Amniotic stem cell (primary cell): ENCODE measurements at places on chromosomes 4 and X.

GRCh38 chr4:170672381-170672965 is 582.7 kb upstream of the AADAT start:
- peak; percentile 27 for DNase-seq

GRCh38 chr4:150205016-150205415 is 126.8 kb downstream of the DCLK2 start:
- no peak for DNase-seq

DNA sequence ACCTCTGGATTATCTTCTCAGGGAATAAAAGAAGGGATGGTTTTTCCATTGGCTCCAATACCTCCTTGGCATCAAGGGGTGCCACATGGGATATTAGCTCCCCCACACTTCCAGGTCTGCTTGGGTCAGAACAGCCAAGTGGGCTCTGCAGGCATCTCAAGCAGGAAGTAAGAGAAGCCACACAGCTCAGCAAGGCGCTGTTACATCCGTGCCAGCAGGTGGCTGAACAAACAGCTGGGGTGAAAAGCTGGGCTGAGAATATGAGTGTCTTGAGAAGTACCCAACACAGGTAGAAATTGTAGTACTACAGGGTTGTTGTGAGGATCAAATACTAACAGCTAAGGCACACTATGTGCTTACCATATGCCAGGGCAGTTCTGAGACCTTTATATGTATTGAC is 76.7 kb upstream of the TMEM150C start:
- no peak for DNase-seq

- DNase-seq = no peak
These were observed 5.6 kb upstream of the TEC start for GRCh38 chr4:48275247-48275646.

GRCh38 chr4:119735165-119735651 is 106.6 kb upstream of the PDE5A start:
- peak; percentile 84 for DNase-seq

DNA sequence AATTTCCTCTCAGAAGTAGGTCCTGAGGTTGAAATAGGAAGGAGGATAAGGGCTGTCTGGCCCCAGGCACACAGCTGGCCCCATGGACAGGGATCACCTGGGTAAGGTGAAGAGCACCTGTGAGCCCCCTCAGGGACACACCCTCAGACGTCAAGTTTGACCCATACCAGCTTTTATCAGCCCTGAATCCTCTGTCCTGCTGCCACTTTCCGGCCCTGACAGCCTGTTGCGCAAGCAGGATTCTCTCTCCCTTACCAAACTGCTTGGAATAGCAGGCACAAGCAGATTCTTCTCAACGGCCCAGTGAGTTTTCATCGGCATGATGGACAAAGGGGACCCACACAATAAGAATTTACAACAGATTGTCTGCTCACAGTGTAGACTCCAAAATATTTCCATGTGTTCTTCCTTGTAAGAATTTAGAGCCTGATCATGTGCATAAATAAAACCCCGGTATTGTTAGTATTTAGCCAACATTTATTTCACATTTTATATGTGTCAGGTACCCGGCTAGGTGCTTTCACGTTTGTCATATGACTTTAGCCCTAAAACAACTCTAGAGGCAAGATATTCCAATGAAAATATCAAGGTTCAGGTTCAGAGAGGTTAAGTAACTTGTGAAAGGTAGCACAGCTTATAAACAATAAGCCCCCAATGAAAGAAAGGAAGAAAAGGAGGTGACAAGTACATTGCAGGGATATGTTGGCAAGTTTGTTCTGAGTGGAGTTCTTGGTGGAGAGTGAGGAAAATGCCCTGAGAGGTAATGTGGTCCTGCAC is 107.2 kb upstream of the KIT start:
- peak; percentile 22 for DNase-seq

DNA sequence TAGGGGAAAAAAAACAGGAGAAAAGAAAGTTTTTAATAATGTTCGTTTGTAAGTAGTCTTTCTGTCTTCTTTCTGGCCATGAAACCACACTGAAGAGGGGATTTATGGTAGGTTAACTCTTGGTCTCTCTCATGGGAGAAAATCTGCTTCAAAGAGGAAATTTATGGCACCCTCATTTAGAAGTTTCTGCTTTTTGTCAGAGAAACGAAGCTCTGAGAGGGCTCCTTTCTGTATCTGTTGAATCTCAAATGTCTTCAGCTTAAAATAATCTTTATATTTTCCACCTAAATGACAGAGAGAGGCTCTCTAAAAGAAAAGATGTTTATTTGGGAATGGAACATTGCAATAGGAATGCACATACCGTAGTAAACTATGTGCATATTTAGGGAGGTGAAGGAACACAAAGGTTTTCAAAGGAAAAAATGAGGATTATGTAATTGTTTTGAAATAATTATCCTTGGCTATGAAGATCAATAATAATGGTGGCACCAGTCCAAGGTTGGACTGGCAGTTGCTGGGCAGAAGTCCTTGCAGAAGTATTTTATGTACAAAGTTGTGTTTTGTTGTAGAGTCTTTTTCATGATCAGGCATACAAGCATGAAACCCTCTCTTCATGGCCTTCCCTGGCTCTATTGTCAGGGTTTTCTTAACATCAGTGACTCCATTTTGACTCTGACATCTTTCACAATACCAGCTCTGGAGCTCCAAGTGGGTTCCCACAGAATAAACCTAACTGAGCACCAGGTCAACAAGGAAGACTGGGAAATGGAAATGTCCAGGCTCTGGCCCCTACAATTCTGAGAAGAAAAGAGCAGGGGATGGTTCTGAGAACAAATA is 53.0 kb upstream of the HPSE start:
- DNase-seq = no peak

GRCh38 chr4:106473515-106473914 is 104.9 kb upstream of the GIMD1 start:
- no peak for DNase-seq

DNA sequence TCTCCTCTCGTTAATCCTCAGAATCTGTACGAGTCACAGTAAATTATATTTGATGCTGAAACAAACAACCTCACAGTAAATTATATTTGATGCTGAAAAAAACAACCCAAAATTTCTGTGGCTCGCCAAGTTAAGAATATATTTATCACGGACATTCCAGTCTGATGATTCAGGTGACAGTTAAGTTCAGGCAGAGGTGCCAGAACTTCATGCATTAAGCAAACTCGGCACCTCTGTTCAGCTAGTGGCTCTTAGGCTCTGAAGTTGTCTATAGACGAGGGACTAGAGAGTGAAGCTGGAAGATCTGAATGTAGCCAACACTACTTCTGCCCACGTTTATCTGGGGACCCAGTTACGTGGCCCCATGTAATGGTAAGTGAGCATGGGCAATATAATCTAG is 132.2 kb upstream of the AGA start:
- DNase-seq = no peak

DNA sequence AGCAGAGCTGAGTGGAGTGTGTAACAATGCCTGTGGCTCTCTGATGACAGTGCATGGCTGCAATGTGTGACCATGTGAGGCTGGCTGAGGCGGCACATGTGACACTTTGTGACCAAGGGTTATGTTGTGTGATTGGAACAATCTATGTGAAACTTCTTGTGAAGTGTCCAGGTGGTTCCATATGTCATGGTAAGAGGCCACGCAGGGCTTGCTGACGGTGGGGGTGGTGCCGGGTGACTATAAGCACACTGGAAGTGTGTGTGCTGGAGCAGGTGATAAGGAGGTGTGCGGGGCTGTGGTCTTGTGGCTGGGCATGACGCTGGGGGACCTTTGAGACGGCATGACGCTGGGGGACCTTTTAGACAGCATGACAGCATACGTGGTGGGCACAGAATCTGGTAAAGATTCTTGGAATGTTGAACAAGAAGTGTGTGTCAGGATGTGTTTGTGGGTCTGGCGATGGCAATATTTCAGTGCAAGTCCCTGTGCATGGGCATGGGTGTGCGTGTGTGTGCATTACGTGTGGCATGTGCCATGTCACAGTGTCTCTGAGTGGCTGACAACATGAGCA is 7.4 kb upstream of the HDAC6 start:
- DNase-seq = no peak

DNA sequence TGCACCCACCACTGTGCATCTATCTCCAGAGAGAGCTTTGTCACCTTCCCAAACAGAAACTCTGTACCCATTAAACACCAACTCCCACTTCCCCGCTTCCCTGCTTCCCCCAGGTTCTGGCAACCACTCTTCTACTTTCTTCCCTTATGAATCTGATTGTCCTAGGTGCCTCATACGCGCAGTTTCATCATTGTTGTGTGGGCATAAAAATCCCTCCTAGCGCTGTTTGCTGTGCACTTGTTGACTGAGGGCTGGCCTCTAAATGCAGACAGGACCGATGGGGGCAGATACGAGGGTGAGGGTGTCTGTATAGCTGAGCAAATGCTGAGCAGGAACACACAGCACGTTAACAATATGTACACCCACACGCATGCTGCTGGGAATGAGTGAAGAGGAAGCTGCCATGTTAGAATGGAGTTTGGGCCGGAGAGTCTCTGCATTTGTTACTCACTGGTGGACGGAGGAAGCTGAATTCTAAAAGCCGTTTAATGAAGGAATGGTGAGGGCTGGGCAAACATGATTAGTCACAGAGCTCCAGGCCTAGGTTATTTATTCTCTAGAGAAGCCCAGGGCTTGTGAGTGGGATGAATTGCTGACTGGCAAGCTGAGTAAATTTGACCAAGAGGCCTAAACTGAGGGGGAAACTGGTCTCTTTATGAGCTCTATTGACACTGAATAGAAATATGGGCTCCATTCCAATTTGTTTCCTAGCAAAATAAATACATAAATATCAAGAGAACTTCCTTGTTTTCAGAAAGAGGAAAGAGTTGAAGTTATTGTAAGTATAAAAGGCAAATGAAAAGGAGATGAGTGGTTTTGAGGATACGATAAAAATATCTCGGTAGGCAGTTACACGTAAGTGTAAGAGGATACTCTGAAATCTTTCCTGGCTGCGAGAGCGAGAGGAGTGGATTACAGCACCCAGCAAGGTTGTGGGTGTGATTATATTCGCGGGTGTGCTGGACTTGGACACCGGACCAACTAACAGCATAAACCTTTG is 95.9 kb upstream of the RPS6KA3 start:
- no peak for DNase-seq

DNA sequence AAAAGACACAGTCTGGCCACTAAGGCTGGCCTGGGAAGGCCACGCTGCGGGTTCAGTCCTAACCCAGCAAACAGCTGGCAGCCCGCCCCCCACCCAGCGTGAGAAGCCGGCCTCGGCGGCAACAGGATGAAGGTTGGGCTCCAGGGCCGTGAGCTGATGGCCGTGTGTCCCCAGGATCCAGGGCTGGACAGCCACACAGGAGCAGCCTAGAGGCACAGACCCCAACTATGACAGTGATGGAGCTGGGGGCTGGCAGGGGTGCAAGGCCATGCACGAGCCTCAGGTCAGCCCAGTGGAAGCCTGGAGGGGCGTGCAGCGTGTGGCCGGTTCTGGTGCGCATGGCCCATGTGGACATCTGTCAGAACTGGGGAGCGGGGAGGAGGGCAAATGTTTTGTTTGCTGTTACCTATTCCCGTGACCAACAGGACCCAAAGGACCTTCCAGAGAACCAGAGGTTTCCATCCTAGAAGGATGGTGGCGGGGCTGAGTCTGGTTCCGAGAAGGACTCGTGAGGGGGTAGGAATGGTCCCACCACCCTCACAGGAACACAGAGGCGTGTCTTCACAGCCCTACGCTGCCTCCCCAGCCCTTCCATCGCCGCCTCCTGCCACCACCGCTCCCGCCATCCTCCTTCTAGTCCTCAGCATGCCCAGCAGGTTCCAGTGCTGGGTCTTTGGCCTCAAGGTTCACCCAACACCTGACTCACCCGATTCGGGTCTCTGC is 46.5 kb downstream of the ZFYVE28 start:
- DNase-seq = no peak

- no peak for DNase-seq
These were observed 87.3 kb downstream of the PRSS12 start for GRCh38 chr4:118265312-118266144.

DNA sequence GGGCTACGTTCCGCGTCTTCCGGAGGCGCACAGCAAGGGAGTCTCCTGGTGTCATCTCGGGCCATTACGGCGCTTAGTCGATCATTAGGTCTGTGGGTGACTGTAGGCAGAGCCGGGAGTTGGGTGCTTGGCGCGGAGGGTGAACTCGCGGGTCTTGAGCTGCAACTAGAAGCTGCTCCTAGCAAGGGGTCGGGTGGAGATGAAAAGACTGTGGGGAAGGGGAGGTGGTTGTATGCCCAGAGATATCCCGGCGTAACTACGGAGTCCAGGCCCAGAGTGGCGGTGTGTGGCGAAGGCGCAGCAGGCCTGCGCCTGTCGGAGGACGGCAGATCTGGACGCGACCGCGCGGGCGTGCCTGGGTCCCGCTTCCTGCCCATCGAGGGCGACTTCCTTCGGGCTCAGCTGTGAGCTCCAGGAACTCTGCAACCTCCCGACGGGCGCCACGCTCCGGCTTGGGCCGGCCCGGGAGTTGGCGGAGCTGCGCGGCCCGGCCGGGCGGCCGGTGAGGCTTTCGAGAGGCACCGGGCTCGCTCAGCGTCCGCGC is 2.7 kb upstream of the NKX3-2 start:
- DNase-seq = no peak

DNA sequence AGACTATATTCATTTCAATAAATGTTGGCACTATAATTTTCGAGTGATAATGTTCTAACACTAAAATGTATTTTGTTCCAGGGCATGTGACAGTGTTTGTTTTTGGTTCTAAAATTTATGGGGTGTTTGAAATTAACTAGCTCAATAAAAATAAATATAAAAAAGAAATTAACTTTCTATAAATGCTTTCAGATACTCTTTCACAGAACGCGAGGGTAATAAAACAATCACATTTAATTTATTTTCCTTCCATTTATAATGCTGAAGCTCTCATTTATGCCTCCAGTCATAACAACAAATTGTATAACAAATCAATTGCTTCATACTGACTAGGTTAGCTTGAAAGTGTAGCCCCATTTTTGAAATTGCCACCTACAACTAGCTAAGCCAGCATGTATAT is 122.4 kb upstream of the GPM6A start:
- DNase-seq = no peak

DNA sequence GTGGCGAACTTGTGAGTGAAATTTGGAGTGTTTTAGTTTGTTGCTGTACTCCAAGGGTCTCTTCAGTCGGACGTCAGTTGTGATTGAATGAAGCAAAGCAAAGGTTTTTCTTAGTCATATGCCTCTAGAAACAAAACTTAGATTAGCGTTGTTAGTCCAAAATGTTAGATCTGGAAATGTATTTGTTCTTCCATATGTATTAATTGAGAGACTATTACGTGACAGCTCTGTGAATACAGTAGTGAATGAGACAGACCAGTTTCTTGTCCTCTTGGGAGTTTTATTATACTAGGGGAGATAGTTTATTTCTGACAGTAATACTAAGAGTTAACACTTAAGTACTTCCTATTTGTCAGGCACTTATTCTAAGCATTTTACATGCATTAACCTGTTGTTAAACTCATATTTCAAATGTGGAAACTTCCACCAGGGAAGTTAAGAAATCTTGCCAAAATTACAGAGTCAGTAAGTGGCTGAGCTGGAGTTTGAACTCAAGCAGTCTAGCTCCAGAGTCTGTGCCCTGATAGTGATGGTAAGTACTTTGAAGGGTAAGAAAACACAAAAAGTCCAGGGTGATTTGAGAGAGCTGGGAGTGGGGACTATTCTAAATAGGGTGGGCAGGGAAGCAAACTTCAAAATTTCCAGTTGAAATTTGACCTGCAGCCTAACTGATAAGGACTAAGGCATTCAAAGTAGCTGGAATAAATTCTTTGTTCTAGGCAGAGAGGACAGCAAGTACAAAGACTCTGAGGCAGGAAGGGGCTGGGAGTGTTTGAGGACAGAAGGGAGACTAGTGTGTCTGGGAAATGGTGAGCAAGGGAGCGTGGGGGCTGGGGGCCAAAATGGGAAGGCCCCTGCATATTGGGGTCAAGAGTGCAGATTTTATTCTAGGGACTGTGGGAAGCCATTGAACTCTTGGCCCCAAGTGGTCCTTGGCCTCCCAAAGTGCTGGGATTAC is 17.0 kb downstream of the ADD1 start:
- DNase-seq = no peak
